ENCODE measurements at places on chromosomes 6 and 20.

DNA sequence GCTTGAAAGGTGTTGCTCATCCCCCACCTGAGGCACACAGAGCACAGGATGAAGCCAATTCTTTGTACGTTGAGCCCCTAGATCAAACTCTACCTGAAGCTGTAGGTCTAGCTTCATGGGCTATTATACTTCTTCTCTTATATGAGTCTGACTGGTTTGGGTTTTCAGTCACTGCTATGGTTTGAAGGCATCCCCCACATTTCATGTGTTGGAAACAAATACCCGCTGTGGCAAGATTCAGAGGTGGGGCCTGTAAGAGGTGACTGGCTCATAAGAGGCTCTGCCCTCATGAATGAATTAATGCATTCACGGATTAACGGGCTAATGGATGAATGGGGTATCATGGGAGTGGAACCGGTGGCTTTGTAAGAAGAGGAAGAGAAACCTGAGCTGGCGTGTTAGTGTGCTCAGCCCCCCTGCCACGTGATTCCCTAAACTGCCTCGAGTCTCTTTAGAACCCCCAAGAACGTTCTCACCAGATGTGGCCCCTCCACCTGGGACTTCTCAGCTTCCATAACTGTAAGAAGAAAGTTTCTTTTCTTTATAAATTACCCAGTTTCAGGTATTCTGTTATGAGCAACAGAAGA lies 39.2 kb downstream of the PREX1 start:
- DNase-seq: no peak

DNA sequence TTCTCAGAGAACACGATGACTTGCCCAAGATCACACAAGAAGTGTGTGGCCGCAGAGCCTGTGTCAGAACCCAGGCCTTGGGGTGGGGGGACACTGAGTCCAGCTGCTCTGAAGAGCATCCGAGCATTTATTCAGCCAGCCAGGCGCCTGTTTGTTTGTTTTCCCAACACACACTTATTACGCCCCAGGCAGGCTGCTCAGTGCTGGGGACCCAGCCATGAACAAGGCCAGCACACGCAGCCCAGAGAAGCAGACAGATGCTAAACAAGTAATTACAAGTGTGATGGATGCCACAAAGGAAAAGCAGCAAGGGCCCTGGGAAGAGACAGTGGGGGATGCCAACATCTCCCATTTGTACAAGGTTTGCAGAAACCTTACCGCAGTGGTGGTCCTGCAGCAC lies 19.4 kb upstream of the SIRPA start:
- DNase-seq: no peak

DNA sequence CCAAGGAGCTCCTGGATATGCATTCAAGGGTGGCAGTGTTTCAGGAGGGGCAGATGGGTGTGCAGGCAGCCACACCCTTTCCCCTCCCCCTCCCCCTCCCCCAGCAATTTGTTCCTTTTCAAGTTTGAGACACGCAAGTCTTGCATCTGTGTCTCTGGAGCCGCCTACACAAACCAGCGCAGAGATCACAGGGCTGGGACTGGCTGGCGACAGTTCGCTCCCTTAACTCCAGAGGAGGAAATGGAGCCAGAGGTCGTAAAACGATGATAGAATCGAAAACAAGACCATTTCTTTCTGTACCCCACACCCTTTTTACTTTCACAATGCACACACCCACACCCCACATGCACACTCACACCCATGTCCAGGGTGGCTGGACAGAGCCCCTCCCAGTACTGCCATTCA lies 163.1 kb downstream of the LY86 start:
- DNase-seq: no peak

DNA sequence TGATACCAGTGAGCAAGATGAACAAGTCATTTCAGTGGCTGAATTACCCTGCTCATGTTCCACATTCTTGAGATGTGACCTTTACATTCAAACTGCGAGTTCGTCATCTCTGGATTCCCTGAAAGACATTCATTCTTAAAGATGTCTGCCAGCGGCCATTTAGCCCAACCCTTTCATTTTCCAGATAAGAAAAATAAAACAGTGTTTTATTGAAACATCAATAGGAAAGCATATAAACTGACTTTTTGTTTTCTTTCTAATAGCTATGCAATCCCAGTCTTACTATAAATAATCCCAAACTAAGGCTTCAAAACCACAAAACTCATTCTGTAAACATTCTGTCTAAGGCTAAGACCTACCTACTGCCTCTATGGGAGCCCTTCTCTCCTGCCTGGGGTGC lies 134.0 kb downstream of the SAMD5 start:
- DNase-seq: no peak

DNA sequence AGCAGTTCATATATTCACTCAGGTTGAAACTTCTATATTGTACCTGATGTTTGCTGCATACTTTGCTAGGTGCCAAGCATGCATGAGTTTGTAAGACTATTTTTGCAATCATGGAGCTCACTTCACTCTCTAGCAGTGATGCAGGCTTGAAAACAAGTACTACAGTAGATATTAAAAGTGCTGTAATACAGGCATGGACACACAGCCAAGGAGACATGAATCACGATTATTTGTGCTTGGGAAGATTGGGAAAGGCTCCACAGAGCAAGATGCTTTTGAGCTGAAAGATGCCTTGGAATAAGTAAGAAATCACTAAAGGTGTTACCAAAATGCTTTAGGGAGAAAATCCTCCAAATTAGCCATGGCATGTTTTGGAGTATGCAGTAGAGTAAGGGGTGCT lies 427.4 kb downstream of the UTRN start:
- DNase-seq: no peak

GRCh38 chr6:85425997-85426396 lies 23.9 kb upstream of the NT5E start:
- DNase-seq: no peak

- DNase-seq: no peak
Observed at GRCh38 chr6:113894712-113895674, 37.8 kb downstream of the MARCKS start.

DNA sequence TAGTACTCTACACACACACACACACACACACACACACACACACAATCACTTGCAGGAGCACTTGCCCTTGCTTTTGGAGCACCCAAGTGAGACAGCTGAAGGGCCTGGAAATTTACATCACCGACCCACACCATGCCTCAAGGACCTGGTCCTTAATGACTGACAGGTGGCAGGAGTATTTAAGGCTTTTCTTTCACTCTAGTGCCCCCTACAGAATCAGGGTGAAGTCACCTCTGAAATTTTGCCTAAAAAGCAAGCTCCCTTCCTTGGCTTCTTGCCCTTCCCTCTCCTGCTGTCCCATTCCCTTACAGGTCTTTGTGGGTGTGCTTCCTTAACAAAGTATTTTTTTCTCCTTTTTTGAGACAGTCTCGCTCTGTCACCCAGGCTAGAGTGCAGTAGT lies 353.5 kb upstream of the IRAK1BP1 start:
- no peak for DNase-seq

DNA sequence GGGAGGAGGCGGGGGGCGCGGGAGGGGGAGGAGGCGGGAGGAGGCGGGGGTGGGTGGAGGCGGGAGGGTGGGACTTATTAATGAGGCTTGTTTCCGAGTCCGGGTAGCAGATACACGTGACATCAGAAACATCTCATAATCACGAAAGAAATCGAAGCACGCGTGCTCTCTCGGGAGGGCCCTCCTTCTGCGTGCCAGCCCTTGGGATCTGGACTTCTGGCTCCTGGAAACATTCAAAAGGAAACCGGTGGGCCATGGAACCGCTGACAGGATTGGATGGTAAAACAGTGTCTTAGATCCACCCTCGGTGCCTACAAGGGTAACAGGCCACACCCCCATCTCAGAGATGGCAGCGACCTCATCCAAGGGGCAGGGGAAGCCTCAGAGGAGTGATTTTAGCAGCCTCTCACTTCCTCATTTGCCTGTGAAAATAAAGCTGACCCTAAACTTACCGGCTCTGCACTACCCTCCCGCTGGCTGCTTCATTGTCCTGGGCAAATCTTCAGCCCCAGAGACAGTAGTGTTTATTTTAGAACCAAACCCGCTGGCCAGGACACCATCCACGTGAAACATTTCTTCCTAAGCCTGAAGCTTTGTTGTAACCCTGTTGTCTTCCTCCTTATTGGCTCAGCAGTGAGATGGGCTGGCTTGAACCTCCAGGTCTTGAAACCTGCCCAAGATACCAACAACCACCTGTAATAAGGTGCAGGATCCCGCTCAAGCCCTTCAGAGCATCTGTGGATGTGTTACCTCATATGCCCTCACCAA lies 97.5 kb downstream of the PSMG4 start:
- DNase-seq: peak; percentile 71

DNA sequence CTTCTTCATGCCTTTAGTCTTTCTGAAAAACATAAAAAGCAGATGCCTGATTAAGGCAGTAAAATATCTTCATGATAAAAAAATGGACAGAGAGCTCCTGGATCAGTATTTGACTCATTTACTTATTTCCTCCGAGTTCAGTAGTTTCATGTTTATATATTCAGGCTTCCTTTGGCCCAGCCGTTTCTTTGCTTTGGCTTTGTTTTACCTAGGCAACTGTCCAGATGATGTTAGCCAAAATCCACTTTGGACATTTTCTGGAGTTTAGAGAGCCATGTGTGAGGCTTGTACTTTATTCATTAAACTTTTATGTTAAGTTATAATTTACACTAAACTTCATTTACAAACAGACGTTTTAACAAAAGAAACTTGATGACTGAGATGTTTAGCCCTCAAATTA lies 307.1 kb upstream of the RSPO3 start:
- no peak for DNase-seq

GRCh38 chr6:87465051-87465450 lies 7.7 kb upstream of the SLC35A1 start:
- no peak for DNase-seq

- no peak for DNase-seq
Observed at GRCh38 chr6:42339991-42340401, 111.7 kb downstream of the TRERF1 start.

- DNase-seq: no peak
Observed at GRCh38 chr20:3447321-3447720, 23.5 kb upstream of the ATRN start.

DNA sequence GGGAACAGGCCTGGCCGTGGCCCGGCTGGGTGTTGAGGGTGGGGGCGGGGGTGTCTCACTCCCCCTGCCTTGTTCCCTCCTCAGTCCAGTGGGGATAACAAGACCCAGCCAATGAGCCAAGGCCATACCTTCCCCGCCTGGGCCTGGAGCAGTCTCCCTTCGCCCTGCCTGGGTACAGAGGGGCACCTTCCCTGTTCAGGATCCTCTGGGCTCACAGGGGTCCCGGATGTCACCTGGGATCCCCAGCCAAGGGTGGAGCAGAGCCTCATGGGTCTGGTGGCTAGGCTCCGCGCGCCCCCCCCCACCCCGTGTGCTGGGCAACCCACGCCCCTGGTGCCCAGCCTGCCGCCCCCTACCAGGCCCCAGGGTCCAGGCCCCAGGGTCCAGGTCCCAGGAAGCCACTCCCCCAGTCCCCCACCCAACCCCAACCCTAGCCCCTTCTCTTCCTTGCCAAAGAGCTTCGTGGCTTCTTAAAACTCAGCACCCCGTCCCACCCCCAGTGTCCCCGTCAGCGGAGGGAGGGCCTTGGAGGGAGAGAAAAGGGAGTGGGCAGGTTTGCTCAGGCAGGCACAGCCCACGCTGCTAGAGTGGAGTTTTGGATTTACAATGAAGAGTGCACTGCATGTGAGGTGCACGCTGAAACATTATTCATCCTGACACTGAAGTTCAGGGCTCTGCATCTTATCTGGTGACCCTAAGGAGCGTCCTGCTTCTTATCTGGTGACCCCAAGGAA lies 11.8 kb downstream of the HRH3 start:
- DNase-seq: no peak

DNA sequence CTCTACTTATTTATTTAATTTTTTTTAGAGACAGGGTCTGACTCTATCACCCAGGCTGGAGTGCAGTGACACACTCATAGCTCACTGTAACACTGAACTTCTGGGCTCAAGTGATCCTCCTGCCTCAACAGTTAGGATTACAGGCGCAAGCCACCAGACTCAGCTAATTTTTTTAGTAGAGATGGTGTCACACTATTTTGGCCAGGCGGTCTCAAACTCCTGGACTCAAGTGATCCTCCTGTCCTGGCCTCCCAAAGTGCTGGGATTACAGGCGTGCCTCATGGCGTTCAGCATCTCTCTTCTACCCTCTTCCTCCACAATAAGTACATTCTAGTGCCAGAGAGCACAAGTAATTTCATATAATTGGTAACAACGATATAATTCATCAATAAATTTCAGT lies 5.5 kb downstream of the SSR1 start:
- DNase-seq: no peak

GRCh38 chr6:32413427-32414047 lies 6.6 kb upstream of the BTNL2 start:
- DNase-seq: peak; percentile 82

GRCh38 chr6:1849691-1850090 lies 240.0 kb downstream of the FOXC1 start:
- no peak for DNase-seq

DNA sequence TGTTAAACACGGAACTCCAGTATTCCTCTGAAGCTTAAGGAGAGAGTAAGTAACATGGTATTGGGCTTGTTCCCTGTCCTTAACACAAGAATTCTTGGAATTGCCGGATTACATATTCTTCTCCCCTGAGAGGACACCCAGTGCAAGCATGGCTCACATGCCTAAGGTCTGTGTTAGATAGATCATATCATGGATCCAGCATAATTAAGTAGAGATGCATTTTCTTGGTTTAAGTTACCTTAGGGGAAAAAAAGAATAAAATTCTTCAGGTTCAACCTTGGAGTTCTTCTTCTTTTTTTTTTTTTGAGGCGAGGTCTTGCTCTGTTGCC lies 53.9 kb downstream of the AKAP12 start:
- DNase-seq: no peak

GRCh38 chr6:112486454-112486853 lies 139.3 kb downstream of the RFPL4B start:
- DNase-seq: no peak

DNA sequence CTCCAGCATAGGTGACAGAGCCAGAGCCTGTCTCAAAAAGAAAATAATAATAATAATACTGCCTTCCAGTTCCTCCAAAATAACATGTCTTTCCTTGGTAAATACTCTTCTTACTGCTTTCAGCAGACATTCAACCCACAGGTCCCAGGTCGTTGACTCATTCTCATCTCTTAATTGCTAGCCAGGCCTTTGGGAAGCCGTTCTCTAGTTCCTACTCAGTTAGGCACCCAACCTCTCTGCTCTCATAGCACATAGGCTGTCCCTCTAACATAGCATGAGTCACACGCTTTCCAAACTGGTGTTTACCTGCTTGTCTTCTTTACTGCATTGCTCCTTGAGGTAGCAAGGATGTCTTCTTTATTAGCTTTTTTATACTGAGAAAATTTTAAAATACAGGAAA lies 98.8 kb downstream of the LAMA2 start:
- DNase-seq: no peak

- DNase-seq: no peak
Observed at GRCh38 chr6:10154251-10154650, 260.6 kb downstream of the TFAP2A start.

All from CD4-positive, alpha-beta T cell treated with Interleukin-12 subunit alpha and Interleukin-12 subunit beta, for 1 hour (primary cell).